ENCODE measurements at places on chromosomes 2 and 18. TPM values are rescaled to one million over a fixed set of nuclear protein-coding genes. Genes with fewer than 3 reads are reported as not detected.

Gene MROH2A
- total RNA-seq: not detected

Gene MARCO
- 19.7 TPM for total RNA-seq

Gene SLC11A1
- total RNA-seq: 5.4 TPM

Gene LOXL3
- 4.8 TPM for total RNA-seq

Gene GALNT14
- total RNA-seq: 0.38 TPM

Gene CELF4
- total RNA-seq: not detected

Gene PAX8
- total RNA-seq: 0.60 TPM

Gene LIPT1
- total RNA-seq: 7.4 TPM

Gene GNLY
- 3.4 TPM for total RNA-seq

Gene IL36G
- total RNA-seq: not detected

Gene RAB6C
- 0.16 TPM for total RNA-seq

Gene SMAD7
- 12.0 TPM for total RNA-seq

Gene ZSWIM2
- not detected for total RNA-seq

Gene INSIG2
- 13.0 TPM for total RNA-seq

Gene SERPINB10
- total RNA-seq: not detected

Gene BCL11A
- total RNA-seq: 37.5 TPM

Gene SERPINB2
- total RNA-seq: not detected

Gene DPYSL5
- not detected for total RNA-seq

Gene CARF
- 5.2 TPM for total RNA-seq

Gene MC5R
- total RNA-seq: not detected

Gene NDUFB3
- total RNA-seq: 555 TPM

Gene FBXO15
- total RNA-seq: not detected

Gene VPS4B
- 20.4 TPM for total RNA-seq

Gene IKZF2
- 4.7 TPM for total RNA-seq

Gene DNAH7
- 0.05 TPM for total RNA-seq

Gene IL18RAP
- total RNA-seq: 0.30 TPM

All from Right ventricle myocardium inferior (tissue), 1 donor.